ENCODE measurements at places on chromosomes 11 and 22.

DNA sequence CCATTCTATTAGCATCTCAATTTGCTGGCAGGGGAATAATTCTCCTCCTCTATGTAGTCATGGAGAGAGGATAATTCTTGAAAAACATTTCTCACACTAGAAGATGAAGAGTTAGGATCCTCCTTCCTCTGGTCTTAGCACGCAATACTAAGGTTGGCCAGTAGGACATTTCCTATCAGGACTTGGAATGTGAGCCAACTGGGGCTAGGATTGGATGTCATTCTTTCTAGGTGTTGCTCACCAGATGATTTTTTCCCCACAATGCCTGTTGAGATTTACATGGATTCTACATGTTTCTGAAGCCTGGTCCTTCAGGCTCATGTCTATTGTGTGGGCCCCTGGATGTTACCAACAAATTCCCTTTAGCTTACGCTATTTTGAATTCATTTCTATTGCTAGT is 28.0 kb downstream of the SLN start:
- no peak for DNase-seq

- no peak for DNase-seq
These were observed 54.1 kb downstream of the CHRDL2 start for GRCh38 chr11:74677131-74677530.

GRCh38 chr11:64759131-64759721 is 548 bp downstream of the PYGM start:
- DNase-seq, result no peak

GRCh38 chr11:109644152-109644551 is 222.2 kb downstream of the C11orf87 start:
- no peak for DNase-seq

DNA sequence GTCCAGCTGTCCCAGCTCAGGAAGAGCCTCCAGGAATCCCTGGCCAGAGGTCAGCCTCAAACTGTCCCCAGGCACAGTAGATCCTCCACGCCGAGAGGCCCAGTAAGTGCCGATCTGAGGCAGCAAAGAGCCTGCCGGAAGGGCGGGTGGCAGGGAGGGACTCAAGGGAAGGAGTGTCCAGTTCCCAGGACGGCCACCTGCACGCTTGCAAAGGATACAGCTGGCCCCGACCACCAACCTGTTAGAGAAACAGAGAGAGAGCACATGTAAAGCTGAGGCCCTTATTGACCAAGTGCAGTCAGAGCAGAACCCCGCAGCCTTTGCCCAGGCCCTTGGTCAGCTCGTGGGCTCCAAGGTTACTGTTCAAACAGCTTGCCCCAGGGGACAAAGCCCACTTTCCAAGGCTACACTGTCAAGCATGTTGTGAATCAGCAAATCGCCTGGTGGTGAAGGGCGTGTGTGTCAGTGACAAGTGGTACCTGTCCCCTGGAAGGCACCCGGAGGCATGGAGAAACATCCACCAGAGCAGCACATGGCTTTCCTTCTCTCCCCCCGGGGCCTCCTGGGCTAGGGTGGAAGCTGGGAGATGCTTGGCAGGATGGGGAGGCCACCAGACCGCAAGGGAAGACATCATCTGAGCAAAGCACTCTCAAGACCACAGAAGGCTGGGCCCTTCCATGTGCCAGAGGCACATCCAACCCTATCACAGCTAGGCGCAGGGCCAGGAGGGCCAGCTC is 42.6 kb upstream of the COMT start:
- DNase-seq, result no peak

GRCh38 chr11:10824888-10825287 is 16.2 kb upstream of the EIF4G2 start:
- DNase-seq, result no peak

DNA sequence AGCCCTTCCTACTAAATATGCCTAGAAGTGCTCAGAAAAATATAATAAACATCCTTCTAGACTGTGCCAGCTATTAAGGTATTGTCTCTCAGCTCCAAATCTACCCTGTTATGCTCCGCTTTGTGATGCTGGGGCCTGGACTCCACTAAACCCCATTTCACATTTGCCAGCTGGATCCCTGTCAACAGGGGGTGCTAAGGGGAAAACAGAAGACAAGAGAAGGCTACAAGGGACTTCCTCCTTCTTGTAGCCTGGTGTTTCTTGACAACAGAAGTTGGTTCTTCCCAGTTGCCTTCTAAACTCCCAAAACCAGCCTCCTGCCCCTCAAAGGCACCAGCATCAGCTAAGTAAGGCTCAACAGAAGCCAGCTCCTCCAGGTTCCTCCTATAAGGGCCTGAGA is 5.2 kb downstream of the NUMA1 start:
- no peak for DNase-seq

GRCh38 chr11:235180-235579 is 962 bp downstream of the SIRT3 start:
- no peak for DNase-seq

- no peak for DNase-seq
These were observed 28.9 kb downstream of the SLC22A12 start for GRCh38 chr11:64619811-64620380.

DNA sequence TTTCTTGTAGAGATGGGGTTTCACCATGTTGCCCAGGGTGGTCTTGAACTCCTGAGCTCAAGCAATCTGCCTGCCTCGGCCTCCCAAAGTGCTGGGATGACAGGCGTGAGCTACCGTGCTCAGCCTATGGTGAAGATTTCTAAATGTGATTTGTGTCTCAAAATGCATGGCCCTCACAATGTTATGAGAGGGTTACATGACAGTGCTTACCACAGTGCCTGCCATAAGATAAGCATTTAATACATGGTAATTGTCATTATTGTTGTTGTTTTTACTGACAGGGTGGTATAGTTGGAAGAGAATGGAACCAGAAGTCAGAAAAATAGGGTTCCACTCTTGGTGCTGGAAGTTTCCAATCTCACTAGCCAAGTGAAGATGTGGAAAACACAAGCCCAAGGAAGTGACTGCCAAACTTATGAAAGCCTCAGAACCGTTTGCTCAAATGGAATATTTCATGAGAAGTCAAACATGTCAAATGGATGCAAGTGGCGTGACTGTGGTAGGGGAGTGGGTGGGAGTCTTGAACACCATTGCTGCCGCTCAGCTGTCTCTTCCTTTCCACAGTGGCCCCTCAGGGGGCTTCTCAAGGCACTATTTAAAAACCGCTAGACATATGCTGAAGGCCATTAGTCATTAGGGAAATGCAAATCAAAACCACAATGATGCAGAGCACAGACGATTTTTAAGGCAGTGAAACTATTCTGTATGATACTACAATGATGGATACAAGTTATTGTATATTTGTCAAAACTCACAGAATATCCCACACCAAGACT is 29.1 kb upstream of the LMO2 start:
- DNase-seq, result no peak

- no peak for DNase-seq
These were observed 32.1 kb upstream of the SLC5A12 start for GRCh38 chr11:26753723-26754504.

Data from stimulated activated CD8-positive, alpha-beta memory T cell treated with anti-CD3 and anti-CD28 coated beads, Interleukin-4, amount 100 ng/mL, for 4 hours (primary cell).